ENCODE measurements at places on chromosomes 7 and 10.

DNA sequence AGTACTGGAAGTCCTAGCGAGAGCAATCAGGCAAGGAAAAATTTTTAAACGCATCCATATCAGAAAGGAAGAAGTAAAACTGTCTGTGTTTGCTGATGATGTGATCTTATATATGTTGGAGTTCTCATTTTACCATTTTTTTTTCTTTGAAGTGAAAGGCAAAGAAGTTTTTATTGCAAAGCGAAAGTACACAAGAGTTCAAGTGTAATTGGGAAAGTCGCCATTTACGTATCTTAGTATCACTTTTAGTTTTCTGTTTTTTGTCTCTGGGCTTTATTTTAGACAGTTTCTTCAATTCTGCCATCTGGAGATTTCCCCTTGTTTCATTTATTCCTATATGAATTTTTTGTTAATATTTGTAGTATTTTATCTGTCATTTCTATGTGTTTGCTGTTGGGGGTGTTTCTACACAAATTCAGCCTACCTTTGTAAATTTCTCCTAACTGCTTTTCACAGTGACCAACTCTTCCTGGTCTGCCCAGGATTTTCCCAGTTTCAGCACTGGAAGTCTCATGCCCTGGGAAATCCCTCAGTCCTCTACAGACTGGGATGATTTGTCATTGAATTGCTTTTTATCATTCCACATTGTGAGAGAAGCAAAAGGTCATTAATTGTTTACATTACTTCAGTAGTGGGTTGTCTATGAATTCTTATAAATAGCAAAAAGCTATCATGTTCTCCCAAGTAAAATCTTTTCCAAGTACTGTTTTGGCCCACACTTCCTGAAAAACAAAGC is 23.2 kb downstream of the BET1 start:
- H3K36me3 ChIP-seq, result no peaks in the 10 kb centered on the region
- H3K4me3 ChIP-seq, result no peak overlapping the region
- H3K27me3 ChIP-seq, result peaks cover 4% of the 10 kb centered on the region
- H3K4me1 ChIP-seq, result no peaks in the 10 kb centered on the region
- DNase-seq, result no peak
- H3K27ac ChIP-seq, result no peak overlapping the region

GRCh38 chr10:102311025-102311420 is 65.7 kb downstream of the GBF1 start:
- no peaks in the 10 kb centered on the region for H3K27me3 ChIP-seq
- no peak overlapping the region for H3K4me3 ChIP-seq
- H3K27ac ChIP-seq, result no peak overlapping the region
- peaks cover 18% of the 10 kb centered on the region for H3K4me1 ChIP-seq
- no peaks in the 10 kb centered on the region for H3K36me3 ChIP-seq
- no peak for DNase-seq

DNA sequence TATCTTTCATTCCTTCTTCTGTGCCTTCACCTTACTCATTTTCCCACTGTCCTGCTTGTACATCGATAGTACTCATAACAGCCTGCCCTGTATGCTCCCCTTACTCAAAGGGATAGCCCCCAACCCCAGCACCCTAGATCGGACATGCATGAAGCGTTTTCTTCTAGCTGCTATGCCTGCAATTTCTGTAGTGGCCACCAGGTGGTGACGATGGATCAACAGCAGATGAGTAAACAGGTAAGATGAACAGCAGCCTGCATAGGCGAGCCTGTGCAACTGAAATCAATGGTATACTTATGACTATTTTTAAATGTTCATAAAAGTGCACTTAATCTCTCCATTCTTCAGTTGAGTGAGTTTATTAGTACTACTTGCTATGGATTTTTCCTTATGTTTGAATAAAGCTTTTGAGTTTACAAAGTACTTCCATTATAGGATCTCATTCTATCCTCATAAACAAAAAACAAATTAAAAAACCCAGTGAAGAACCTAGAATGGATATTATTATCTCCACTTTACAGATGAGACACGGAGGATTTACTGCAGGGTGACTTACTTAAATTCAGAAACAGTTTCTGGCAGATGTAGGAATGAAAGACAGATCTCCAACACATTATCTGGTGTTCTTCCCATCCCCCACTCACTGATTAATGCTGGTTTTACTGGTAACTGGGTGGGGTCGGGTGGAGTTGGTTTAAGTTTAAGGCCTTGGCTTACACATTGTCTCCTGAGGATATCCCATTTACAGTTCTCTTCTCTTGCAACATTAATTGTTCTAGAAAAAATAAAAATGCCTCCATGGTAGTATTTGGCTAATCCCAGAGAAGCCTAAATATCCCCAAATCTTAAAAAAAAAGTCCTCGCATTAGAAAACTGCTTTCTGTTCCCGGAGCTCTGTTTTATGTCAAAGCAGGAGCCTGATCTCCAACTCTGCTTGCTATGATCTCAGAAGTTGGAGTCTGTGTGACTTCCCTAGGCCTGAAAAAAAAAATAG is 222.1 kb downstream of the GLI3 start:
- peaks cover 4% of the 10 kb centered on the region for H3K36me3 ChIP-seq
- H3K27me3 ChIP-seq, result no peaks in the 10 kb centered on the region
- H3K4me3 ChIP-seq, result no peak overlapping the region
- H3K4me1 ChIP-seq, result peaks cover 20% of the 10 kb centered on the region
- no peak overlapping the region for H3K27ac ChIP-seq

DNA sequence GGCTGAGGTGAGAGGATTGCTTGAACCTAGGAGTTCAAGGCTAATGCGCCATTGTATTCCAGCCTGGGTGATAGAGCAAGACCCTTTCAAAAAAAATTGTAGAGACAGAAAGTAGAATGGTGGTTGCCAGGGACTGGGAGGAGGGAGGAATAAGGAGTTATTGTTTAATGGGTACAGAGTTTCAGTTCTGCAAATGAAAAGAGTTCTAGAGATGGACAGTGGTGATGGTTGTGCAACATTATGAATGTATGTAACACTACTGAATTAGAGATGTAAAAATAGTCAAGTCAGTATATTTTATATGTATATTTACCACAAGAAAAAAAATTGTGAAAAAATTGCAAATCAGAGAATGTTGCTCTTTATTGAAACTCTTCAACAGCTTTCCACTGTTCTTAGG is 266.5 kb upstream of the NPY start:
- no peaks in the 10 kb centered on the region for H3K4me1 ChIP-seq
- no peak for DNase-seq
- H3K36me3 ChIP-seq, result no peaks in the 10 kb centered on the region
- H3K27ac ChIP-seq, result no peak overlapping the region
- H3K4me3 ChIP-seq, result no peak overlapping the region
- no peaks in the 10 kb centered on the region for H3K27me3 ChIP-seq

DNA sequence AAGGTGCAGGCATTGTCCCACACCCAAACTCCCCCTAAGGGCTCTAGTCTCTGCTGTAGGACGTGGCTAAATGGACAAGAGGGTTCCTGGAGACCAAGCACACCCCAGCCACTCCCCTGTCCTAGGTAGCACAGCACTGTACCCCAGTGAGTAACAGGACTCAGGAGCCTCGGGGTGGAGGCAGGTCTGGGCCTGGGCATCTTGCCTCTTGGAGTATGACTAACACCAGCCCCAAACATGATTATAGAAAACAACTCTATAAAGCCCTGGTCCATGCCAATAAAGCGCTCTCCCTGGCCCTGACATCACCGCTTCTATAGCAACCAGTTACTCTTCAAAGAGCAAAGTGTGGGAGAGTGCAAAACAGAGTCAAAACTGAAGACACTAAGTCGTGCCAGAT is 195.0 kb downstream of the CALN1 start:
- H3K4me3 ChIP-seq, result no peak overlapping the region
- H3K27me3 ChIP-seq, result no peaks in the 10 kb centered on the region
- no peak for DNase-seq
- no peaks in the 10 kb centered on the region for H3K36me3 ChIP-seq
- H3K4me1 ChIP-seq, result no peaks in the 10 kb centered on the region

GRCh38 chr10:62692085-62692484 is 112.4 kb upstream of the ADO start:
- peak overlapping the region; percentile 69 for H3K4me3 ChIP-seq
- H3K27me3 ChIP-seq, result no peaks in the 10 kb centered on the region
- peaks cover 97% of the 10 kb centered on the region for H3K4me1 ChIP-seq
- H3K27ac ChIP-seq, result peak overlapping the region; percentile 67

Data from immature natural killer cell (primary cell).